Stimulated activated CD8-positive, alpha-beta memory T cell treated with anti-CD3 and anti-CD28 coated beads, Interleukin-4, amount 100 ng/mL, for 4 hours (primary cell): ENCODE measurements at places on chromosomes 4 and X.

DNA sequence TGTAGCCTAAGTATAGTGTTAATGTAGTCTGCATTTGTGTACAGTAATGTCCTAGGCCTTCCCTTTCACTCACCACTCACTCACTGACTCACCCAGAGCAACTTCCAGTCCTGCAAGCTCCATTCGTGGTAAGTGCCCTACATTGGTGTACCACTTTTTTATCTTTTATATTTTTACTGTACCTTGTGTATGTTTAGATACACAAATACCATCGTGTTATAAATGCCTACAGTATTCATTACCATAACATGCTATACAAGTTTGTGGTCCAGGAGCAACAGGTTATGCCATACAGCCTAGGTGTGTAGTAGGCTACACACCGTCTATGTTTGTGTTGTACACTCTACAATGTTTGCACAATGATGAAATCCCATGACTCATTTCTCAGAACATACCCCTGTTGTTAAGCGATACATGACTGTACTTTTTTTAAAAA lies 15.4 kb downstream of the TSPAN5 start:
- no peak for DNase-seq

DNA sequence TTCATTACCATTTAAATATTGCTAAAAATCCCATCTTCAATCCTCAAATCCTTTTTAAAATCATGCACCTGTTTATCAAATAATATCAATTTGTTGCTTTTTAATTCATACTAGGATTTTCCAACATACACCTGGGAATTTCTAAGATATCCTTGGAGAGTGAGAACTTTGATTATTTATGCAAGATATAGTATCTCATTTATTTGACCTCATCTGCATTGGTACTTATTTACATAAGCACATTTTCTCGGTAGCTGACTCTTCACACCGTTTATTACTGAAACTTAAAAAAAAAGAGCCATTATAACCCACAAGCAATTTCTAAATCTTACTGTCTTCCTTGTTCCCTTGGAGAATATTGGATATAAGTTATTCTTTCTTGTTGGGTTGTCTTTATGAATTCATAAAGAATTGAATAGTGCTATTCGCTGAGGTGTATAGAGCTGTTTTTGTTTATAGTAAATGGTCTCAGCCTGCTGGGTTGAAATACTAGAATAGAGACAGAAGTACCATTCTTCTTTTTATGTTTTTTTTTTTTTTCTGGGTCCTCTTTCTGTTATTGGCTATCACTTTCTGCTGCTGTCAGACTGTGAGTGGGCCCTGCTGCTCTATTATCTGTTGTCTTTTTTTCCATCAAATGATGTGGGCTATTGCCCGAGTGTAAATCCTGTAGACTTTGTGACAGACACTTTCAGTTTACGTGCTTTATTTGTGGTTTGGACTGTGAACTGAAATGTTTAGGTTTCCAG lies 2.9 kb downstream of the UGT8 start:
- DNase-seq = no peak

DNA sequence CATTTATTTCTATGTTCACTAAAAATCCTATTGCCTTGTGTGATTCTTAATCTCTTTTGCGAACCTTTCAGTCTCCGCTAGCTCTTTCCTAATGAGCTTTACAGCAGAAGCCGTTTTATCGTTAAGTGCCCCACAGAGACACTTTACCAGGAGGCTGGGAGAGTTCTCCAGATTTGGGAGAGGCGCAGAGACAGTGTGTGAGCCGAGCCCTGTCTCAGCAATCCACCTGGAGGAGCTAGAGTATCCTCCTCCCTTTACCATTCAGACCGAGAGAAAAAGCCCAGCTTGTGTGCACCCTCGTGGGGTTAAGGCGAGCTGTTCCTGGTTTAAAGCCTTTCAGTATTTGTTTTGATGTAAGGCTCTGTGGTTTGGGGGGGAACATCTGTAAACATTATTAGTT lies 54.9 kb upstream of the MTM1 start:
- no peak for DNase-seq

DNA sequence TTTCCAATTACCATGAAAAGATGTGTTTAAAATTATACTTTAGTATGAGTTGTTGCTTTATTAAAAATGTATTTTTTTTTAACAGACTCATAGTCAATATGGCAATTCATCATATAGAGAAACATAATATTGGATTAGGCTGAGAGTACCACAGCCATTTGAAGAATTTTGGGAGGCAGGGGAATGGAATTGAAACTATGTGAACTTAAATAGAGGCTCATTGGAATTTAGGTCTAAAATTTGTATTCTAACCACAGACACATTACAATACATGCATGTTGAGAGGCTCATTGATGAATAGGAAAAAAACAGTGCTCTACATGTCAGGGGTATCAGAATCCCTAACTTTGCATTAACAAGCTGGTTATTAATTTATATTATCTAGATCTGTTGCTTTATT lies 269.6 kb downstream of the DKK2 start:
- DNase-seq = no peak

DNA sequence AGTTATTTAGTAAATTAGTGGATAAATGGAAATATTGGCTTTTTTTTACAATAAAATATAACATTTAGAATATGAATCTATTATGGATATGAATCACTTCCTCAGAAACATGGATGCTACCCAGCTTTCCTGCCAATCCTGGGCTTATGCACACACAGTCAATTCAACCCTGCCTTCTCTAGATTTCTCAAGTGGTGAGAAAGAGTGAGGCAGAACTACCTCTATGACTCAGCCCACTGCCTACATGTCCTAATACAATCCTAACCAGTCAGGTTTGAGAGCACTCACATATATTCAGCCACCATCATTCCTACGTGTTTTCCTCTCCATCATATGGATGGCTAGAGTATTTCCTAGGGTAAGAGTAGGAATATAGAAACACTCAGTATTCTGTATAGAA lies 91.1 kb upstream of the ANKRD50 start:
- no peak for DNase-seq
